Amygdala (tissue), 56 donors: ENCODE measurements at places on chromosomes 6 and 20.

- no peak for DNase-seq
Measured at GRCh38 chr6:11428895-11429294, 108.7 kb upstream of the TMEM170B start.

DNA sequence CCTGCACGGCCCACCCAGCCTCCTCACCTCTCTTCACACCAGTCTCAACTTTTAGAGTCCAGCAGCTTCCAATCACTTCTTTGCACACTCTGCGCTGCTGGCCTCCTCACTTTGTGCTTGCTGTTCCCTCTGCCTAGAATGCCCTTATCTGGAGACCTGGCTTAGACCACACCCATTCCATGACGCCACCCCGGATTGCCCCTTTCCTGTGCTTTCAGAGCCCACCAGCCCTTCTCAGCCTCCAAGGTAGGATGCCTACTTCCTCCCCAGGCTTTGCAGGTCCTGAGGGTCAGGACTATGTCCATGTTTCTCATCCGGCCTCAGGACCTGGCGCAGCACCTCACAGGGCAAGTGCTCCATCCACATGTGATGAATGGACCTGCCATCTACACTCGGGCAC, 27.0 kb upstream of the AVP start:
- no peak for DNase-seq

DNA sequence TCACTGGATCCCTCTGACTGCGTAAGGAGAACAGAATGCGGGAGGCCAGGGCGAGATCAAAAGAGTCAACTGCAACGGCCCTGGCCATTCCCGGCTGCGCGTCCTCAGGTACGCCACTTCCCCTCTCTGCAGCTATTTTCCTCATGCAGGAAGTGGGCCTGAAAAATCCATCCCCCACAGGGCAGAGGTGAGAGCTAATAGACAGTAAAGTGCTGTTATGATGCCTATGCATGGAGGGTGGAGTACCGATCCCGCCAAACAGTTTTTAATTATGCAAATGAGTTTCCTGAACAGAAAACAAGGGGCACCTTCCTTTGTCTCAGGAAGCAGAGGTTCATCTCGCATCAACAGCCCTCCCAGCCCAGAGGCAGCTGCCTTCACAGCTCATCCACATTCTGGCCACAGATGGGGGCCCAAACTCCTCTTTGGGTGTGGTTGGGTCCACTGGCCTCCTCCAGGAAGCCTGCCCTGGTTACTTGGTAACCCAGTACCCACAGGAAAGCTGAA, 9.3 kb downstream of the PREX1 start:
- DNase-seq: no peak

DNA sequence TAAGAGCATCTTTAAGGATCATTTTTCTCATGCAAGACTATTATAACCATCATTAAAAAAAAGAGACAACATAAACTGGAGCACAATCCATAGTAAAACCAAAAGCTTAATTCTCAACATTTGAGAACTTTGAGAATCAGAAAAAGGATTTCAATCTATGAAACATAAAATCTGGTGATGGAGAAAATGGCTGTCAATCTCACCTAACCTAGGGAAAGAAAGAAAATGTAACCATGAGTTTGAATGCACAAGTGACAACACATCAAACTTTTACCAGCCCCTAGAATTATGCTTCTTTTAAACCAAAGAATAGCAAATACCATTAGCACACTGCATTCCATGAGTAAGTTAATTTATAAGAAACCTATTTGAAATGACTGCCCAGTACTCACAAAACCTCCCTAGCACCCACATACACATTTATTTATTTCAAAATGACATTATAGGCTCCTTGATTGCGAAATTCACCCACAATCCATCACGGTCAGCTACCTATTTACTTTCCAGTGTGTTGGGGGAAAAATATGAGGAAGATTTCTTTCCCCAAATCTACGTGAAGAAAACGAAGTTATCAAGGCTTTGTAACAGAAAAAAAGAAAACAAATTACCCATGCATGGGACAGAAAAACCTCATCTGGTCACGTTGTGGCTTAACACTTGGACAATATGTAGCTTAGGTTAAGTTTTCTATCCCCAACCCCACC, 828 bp downstream of the ASCC3 start:
- no peak for DNase-seq

- DNase-seq: no peak
Measured at GRCh38 chr20:18853946-18854646, 40.5 kb downstream of the SCP2D1 start.

- DNase-seq: no peak
Measured at GRCh38 chr6:47235964-47236760, 73.5 kb downstream of the TNFRSF21 start.

DNA sequence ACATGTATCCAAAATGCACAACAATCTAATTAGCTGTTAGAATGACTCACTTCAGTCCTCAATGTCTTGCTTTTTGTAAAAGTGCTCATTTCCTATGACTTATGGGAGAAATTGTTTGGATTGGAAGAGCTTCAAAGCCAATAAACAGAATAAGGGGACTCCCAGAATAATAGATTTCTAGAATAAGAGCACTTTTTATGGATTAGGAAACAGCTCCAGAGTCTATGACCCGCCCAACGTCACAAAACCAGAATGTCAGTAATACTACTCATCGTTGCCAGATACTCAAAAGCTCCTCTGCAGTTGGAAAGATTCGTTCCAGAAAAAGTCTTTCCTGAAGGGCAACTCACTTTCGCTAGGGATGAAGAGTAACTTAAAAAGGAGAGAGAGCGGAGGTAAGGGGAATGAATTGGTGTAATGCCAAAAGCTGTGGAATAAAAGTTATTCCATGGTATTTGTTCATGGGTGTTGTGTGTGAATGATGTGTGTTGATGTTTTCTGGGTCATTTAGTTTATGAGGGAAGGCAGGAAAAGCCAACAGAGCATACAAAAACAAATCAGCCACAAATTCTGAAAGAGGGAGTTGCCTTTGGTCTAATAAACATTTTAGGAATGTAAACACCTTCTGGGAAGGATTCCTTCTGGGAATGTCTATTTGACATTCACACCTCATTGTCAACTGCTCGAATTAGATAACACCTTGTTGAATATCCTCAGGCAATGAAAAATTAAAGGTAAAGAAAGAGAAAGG, 64.6 kb downstream of the SYNE1 start:
- no peak for DNase-seq

DNA sequence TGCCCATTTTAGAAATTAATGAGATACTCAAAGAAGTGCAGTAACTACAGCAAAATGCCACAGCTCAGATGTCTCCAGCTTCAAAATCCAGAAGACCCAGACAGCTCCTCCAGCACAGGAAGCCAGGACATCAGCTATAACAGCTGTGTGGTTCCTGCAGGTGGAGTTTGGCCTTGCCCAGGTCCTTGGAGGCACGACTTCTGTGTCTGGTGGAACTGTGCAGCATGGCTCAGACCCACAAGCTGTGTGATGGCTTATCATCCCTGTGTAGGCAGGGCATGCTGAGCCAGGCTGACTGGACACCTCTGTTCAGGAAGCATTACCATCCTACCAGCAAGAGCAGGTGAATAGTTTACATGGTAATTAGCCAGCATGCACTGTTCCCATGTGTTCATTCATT, 26.5 kb upstream of the CD93 start:
- no peak for DNase-seq

- DNase-seq: no peak
Measured at GRCh38 chr6:168060521-168060931, 18.5 kb downstream of the FRMD1 start.

DNA sequence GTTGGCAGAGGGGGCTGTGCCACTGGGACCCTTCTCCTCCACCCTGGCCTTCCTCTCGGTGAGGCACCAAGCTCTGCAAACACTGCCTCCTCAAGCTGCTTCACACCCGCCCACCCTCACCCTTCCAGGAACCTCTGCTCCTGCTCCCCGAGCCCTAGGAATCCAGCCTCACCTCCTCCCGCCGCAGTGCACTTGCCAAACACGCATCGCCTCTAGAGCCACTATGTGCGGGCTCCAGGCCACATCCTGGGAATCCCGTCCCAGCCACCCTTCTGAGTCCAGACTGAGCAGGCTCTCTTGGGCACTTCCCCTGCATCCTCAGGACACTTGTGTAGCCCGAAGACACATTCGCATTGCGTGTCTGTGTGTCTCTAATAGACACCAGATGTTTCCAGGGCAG, 18.5 kb downstream of the PSMG4 start:
- no peak for DNase-seq
